ENCODE measurements at places on chromosomes 3 and 15.

DNA sequence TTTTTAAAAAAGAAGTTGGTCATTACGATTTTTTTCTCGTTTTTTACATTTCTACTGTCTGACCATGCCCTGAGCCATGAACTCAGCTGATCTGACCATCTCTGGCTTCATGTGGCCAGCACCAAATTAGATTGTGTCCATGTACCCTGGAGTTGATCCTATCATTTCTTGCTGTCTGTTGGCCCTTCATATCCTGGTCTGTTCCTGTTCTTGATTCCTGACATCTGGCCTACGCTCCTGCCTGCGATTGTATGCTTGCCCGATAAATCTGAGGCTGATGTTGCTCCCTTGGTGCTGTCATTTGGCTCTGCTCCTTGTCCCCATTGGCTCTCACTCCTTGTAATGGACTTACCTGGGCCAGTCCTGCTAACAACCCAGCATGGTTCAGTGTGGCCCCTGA lies 89.8 kb upstream of the IGSF10 start:
- no peak for DNase-seq

DNA sequence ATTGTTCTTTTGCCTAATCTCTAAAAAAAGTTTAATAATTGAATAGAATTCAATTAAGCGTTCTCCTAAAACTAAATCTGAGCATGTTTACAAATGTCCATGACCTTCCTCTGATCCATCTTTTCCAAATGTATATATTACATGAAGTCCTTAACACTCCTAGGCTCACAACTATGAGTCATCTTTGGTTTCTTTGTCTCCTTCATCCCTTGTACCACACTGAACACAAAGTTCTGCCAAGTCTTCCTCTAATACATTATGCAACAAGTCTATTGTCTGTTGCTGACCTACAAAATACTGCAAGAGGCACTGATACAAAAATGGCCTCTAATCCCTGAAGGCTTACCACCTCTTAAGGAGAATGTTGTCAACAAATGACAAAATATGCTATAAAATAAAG lies 550.2 kb downstream of the PYDC2 start:
- no peak for DNase-seq

DNA sequence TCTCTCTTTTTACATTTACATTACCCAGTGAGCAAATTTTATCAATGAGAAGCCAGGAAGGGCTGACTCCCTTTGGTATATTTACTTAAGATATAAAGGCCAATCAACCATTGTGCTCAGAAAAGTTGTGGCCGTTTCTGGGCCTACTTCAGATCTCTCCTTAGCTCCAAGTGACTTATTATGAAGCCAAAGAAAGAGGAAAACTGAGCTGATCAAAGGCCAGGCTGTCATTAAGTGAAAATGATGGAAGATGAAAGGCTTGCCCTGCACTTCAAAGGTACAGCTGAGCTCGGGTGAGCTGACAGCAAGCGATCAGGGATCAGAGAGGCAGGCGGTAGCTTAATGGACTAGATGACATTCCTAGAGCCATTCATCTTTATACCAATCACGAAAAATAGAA lies 24.8 kb downstream of the VGLL4 start:
- DNase-seq, result no peak

GRCh38 chr3:56952061-56952460 lies 108.4 kb upstream of the SPATA12 start:
- no peak for DNase-seq

DNA sequence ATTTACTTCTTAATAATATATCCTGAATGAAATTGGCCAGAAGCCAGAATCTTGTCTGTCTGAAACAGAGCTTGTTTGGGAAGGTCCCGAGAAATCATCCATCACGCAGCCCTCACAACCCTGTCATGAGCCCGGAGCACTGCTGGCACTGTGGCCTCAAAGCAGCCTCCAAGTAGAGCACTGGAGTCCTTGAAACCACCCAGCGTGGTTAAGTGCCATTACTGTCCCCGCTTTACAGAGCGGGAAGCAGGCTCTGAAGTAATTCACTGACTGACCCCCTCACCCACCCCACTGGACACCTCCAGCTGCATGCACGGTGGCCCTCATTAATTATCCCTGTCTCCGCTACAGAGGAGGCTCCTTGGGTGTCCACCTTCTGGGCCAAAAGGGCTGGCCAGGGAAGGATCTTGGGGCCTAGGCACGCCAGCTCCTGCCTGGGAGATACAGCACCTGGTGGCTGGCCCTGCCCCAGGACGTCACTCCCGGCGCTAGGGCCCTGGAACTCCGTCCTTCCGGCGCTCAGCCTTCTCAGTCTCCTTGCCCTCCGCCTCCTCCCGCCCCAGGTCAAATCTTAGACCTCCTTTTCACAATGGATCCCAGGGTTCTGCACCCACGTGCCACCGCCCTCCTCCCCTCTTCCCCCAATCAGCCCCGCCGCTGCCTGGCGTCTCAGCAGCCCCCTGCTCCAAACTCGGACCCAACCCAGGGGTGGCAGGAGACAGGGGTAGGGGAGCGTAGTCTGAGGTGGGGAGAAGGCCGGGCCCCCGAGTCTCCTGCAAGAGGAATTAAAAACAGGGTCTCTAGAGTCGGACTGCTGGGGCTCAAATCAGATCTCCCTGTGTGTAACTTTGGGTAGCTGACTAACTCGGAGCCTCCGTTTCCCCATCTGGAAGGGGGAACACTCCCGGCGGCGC lies 1.1 kb downstream of the TKT start:
- peak; percentile 75 for DNase-seq

GRCh38 chr3:30135190-30135589 lies 471.2 kb upstream of the TGFBR2 start:
- no peak for DNase-seq

GRCh38 chr3:191919491-191920026 lies 458.6 kb downstream of the PYDC2 start:
- no peak for DNase-seq

DNA sequence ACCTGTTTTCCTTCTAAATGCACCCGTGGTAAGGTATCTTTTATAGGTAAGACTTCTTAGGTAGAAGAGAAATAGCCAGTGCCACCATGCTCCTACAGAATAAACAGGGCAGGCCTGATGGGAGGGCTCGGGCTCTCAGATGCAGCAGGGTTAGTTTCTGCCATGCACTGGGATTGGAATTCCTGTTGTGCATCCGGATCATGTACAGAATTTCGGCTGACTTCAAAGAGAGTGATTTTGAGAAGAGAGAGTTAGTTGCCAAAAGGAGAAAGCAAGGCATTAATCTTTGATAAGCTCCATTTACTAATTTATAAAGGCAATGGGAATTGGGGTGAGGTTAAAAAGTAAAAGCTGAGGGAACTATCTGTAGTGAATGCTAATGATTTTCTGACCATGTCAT lies 211.2 kb downstream of the WDR72 start:
- DNase-seq, result no peak

- DNase-seq, result no peak
Observed at GRCh38 chr3:119457246-119457645, 6.2 kb downstream of the TMEM39A start.

GRCh38 chr3:56624725-56625124 lies 58.3 kb downstream of the TASOR start:
- no peak for DNase-seq

GRCh38 chr3:197750396-197750831 lies 731 bp downstream of the FYTTD1 start:
- peak; percentile 21 for DNase-seq

DNA sequence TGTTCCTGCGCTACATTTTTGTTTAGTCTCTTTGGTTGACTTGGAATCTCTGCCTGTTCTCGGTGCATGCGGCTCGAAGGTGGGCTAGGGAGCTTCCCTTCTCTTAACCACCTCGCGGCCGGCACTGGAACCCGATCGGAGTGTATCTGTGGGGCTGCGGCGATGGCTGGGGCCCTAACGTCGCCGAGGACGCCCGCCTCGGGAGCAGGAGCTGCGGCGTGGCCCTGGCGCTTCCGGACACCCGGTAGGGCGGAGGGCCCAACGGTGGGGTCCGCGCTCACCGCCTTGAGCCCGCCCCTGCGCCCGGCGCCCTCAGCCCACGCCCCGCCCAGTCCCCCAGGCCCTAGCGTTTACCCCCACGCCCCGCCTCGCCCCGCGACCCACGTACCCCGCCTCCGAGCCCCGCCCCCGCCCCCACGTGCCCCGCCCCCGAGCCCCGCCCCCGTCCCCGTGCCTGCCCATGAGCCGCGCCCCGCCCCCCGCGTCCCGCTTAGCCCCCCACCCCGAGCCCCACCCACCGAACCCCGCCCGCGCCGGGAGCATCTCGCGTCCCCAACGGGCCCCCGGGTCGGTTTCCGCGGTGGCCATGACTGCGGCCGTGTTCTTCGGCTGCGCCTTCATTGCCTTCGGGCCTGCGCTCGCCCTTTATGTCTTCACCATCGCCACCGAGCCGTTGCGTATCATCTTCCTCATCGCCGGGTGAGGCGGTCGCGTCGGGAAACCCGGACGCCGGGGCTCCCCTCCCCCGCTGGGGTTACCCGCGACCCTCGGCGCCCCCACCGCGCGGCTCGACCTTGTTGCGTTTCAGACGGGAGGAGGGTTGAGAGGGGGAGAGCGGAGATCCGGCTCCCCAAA lies at the start of gene APH1B:
TSS of gene APH1B (plus strand) at position 568 of the 855 bp plus-strand sequence. CDS start at position 587, 19 bp downstream.
- peak; percentile 83 for DNase-seq

DNA sequence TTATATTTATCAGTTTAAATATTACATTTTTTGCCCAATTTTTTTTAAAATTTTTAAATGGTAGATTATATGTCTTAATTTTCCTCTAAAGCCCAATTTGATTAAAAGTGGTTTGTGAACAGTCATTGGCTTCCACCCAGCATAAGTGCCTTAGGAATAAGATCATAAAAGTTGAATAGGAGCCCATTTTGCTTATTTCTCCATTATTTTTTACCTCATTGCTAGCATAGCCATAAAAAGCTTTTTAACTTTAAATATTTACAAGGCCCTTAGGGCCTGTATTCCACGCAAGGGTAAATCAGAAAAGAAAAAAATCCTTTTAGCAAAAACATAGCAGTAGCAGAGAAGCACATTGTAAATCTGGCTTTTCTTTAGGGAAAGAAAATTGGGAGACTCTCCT lies 9.0 kb downstream of the TTC14 start:
- DNase-seq, result no peak

DNA sequence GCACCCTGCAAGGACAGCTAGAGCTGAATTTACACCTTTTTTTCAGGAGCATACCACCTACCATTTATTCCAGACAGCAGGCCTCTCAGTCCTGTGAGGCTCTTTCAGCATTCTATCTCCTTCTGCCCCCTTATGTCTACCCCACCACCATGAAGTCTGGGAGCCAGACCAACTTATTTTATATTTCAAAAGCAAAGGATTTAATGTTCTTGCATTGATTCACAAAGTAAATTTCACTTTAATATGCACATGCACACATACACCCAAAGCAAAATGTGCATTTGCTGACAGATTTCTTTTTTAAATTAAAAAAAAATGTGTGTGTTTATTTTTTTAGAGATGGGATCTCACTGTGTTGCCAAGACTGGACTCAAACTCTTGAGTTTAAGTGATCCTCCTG lies 264.2 kb upstream of the LRRC3B start:
- no peak for DNase-seq

DNA sequence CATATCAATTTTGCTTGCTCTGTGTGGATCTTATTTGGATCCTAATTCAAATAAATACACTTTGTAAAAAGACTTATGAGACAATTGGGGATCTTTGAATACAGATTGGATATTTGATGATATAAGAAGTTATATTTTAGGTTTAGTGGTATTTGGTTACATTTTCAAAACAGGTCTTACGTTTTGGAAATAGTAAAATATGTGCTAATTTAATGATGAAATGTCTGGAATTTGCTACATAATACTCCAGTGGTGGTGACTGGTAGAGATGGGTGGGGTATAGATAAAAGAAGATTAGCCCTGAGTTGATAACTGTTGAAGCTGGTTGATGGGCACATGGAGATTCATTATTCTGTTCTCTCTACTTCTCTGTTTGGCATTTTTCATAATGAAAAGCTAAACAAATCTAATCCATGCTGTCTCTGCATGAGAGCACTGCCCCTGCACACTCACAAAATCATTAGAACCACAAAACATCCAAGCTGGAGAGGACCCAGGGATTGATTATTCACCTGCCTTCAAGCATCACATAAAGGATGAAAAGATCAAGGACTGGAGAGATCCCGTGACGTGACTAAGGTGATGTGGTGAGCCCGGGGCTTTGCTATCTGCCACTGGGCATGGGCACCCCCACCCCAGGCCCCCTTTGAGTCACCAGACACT lies 58.9 kb downstream of the TLE3 start:
- DNase-seq, result no peak

DNA sequence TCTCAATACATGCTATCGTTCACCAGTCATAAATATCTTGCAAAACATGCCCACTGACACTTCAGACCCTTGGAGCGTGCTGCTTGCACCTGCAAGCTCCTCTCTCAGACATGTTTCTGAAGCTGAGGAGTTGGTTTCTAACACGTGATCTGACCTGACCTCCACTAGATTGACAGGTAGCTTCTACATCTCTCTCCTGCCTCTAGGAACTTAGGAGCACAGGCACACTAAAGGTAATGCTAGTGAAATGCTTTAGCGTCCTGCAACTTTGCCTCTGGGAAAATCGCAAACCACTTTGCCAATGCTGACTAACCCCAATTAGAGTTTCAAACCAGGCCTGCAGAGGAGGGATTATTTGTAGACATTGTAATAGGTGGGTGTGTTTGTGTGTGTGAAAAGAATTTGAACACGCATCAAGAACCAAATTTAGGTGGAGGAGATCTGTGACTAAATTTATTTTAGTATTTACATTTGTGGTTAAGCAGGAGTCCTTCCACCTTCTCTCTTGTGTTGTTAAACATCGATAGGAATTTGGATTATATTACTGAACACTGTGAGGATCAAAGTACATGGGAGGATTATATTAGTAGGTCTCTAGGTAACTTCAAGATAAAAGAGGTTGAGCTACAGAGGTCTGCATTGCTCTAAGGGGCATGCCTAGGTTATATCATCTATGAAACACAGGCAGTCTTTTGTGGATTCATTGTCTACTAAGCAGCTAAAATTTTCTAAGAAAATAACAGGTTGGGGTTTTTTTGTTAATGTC lies 86.7 kb upstream of the ZBED2 start:
- no peak for DNase-seq

DNA sequence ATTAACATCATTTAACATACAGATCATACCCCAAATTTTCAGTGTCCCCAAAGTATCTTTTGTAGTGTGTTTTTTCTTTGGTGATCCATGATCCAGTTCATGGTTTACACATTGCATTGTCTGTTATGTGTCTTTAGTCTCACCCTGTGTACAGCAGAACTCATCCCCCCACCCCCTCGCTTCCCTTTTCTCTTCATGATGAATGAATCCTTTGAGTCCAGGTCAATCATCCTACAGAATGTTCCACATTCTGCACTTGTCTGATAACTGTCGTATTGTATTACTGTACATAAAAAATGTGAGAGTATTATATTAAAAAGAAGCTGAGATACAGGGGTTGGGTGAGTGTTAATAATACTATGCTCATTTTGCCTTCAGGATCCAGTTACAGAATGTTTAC lies 14.6 kb upstream of the NIT2 start:
- DNase-seq, result no peak

DNA sequence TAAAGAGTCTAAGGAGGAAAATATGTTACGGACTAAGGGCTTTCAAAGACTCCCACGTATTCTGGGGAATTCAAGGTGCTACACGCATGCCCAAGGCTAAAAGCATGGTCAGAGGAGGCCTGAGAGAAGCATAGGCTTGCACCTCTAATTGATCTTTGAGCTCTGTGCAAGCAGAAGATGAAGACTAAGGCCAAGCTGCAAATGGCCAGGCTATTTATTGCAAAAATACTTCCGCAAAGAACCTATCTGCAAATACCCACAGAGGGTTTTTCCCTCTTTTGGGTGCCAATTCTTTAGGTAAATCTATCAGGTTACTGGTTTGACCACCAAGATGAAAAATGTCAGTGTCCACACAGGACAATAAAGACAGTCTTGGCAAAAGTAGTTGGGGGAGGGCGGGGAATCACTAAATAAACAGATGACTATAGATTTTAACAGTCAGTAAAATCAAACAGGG lies 119.5 kb downstream of the STAG1 start:
- no peak for DNase-seq

Measured in WERI-Rb-1 (cell line).